ENCODE measurements at places on chromosomes 13 and 19.
A peak's percentile ranks its signal among the peaks of the same experiment; 100 is the strongest.

DNA sequence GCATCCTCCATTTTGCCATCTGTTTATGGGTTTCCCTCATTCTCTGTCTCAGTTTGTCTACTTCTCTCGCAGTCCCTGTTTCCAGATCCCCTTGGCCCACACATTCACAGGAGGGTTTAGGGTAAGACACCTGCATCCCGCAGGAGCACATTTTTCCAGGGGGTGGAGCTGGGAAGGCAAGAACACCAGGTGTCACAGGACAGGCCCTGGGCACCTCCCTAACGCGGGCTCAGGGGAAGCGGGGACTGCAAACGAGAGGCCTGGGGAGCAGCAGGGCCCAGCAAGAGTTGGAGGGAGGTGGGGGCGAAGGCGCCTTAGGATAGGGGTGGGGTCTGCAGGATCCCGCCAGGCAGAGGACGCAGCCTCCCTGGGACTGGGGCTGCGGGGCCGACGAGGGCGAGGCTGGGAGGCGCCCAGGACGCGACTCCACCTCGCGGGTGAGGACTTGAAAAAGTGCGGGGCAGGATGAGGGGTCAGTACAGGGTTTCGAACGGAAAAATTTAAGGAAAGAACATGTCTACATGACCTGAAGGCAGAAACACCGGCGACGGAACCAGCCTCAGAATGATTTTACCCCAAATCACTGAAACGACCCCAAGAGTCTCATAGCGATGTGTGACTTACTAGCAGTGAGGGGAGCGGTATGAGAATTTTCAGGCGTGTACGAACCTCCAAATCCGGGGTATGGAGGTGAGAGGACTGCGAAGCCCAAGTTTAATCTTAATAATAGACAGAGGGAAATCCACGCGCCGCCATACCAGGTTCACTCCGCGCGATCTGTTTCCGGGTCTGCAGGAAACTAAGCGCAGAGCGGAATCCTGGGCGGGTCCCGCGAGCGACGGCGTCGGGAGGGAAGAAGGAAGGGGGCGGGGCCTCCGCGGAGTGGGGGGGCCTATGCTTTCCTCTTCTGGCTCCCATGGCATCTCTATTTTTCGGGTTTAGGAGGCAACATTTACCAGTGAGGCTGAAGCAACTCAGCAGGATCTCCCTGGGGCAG, 7.1 kb upstream of the ERVV-2 start:
- DNase-seq: no peak

DNA sequence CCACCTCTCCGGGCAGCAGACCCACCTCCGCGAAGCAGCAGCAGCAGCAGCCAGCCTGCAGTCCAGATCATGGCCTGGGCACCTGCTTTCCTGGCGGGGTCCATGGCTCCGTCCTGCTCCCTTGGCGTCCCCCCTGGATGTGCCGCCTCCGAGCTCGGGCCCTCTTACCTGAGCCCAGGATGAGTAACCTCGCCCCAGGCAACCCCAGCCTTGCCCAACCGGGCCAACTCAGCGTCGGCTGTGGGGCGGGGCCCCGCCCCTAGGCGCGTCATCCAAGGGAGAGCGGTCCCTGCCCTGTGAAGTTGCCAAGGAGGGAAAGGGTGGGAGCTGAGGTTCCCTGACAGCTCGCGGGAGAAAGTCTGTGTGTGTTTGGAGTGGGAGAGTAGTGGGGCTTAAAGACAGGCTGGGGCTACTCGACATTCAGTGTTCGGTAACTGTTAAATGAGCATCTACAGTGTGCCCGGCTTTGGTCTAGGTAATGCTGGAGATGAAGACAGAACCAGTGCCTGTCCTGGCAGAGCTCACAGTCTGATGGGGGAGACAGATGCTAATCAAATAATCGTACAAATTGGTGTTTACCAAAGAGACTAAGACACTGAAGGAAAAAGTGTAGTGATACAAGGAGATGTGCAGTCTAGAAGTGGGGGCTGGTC, at the start of gene LYPD3:
Gene LYPD3, minus strand, starts transcription at position 141 of the 653 bp plus-strand sequence. Its CDS starts 37 bp downstream, at position 104.
- DNase-seq: peak; percentile 10

DNA sequence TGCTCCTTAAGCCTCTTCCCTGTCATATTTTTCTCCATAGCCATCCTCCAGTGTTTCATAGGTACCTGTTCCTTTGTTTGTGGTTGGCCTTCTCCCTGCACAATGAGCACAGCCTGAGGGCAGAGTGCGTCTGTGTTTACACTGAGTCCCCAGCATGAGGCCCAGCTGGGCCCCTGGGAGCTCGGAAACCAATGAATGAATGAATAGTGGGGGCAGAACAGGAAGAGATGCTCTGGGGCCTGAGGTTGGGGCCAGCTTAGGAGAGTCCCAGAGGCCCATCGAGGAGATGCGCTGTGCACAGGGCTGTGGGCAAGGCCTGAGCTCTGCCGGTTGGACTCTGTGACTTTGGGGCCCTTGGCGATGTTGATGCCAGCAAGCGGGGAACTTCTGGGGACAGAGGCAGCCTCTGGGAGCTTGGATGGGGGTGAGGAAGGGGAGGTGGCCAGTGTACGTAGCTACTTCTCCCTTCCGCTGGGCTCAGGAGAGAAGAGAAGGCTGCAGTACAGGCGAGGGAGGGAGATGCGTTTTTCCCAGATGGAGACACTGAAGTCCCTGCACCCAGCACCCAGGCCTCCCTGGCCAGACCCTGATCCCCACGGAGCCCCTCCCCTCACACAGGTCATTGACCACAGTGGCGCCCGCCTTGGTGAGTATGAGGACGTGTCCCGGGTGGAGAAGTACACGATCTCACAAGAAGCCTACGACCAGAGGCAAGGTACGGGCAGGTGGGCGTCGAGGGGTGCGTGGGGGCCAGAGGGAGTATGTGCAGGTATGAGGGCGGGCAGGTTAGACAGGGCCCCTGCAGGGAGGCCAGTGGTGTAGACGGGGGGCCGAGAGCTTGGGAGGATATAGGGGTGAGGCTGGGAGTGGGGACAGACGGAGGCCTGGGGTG, 5.1 kb downstream of the TBCB start:
- DNase-seq: no peak

DNA sequence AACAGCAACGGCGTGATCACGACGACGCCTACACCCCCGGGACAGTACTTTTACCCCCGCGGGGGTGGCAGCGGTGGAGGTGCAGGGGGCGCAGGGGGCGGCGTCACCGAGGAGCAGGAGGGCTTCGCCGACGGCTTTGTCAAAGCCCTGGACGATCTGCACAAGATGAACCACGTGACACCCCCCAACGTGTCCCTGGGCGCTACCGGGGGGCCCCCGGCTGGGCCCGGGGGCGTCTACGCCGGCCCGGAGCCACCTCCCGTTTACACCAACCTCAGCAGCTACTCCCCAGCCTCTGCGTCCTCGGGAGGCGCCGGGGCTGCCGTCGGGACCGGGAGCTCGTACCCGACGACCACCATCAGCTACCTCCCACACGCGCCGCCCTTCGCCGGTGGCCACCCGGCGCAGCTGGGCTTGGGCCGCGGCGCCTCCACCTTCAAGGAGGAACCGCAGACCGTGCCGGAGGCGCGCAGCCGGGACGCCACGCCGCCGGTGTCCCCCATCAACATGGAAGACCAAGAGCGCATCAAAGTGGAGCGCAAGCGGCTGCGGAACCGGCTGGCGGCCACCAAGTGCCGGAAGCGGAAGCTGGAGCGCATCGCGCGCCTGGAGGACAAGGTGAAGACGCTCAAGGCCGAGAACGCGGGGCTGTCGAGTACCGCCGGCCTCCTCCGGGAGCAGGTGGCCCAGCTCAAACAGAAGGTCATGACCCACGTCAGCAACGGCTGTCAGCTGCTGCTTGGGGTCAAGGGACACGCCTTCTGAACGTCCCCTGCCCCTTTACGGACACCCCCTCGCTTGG, 966 bp downstream of the JUNB start:
- DNase-seq: peak; percentile 74

DNA sequence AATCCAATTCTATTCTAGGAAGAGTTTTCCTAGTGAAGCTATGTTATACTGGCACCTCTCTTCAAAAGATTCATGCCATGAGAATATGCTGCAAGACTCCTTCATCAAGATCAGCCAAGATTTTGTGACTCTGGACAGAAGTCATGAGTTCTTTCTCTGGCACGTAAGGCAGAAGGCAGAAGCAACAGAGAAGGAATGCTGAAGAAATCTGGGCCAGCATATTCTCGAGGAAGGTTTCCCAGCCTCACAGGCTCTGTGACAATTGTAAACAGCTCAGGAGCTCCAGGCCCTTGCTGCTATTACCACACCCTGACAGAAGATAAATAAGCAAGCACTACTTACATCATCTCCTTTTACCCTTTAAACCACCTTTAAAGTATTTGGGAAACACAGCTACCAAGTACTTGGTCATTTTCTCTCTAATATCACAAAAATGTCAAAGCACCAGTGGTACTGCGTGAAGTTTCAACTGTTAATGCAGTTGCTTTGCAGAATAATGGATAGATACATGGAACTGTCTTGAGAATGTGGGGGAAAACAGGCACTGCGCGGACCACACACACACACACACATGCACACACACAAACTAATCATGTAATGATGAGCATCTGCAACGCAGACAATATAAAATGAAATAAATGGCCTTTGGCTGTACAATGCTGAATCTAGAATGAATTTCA, 55.4 kb downstream of the INTS6 start:
- DNase-seq: no peak

DNA sequence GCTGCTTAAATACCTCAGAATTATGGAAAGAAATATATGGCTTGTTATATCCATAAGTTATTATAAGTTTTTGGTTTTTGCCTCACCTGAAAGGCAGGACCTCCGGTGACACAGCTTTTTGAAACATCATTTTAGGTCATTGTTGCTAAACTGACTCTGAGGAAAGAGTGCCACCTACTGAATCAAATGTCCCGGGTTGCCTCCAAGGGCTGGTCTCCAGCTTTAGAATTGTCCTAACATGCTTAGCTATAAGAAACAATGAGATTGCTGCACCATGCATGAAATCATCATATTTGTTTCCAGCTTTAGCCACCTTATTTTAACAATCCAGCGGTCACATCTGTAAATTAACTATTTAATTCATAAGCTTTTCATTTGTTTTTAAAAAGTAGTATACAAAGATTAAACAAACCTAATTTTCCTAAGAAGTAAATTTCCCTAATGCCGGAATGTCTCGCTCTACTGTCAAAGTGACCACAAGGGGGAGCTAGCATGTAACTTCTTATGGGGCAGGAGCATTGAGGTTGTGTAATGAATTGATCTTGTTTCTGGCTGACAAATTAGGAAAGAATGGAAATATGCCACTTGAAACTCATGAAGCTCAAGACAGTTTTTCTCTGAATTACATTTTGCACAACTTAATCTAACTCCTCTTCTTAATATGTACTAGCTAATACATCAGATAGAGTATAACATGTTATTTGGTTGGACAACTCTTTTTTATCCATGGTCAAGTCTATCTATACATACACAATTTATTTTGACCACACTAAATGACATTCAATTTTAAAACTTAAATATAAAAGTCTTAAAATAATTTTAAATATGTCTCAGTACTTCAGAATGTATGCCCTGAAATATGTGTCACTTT, 6.7 kb upstream of the PCDH17 start:
- no peak for DNase-seq

DNA sequence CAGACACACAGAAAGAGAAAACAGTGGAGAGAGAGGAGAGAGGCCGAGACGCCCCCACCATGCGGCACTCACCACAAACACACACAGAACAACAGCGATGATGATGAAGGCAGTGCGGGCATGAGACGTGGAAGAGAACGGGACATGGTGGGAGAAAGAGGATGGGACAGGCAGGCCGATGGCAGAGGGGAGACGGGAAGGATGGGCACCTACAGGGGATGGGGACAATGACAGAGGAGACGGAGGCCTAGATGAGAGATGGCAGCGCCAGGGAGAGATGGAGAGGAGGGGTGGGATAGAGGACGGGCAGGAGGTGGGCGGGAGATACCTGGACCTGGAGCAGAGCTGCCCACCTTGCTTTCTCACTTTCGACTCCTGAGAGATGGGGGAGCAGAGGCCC, 1.1 kb upstream of the KLK14 start:
- DNase-seq: no peak

DNA sequence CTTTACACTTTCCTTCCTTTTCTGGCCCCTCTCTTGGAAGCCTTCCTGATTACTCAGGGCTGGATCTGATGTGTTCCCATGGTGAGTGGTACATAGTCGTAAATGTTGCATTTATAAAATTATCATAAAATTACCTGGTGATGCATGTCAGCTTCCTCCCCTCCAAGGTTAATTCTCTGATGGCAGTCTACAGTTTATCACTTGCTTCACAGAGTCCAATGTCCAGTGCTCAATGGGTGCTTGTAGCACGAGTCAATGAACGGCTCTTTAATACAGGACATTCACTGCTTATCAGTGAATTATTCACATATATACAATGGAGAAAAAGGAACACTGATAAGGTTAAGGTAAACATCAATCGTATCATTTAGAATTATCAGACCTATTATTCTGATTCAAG, 27.0 kb upstream of the OXGR1 start:
- no peak for DNase-seq

DNA sequence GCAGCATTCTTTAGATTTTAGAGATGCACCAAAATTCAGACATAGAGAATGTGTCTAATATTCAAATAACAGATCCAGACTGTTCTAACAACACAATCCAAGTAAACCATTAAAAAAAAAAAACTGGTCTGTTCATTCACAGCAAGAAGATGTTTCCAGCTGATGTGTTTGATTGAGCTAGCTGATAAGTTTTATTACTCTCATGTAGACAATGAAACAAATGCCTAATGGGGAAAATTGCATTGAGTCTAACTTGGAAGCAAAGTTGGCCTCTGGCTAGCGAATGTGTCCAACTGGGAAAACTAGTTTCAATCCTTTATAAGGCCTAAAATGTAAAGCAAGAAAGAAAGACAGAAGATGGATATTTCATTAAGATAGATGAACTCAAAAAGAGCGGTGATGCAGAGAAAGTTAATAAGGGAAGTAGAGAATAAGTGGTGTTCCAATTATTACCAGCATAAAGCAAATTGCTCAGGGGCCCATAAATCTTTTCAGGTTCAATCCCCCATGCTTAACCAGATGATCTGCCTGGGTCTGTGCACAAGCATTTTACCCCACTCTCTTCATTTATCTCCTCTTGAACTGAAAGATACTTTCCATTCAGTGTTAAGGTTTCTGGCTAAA, 54.2 kb downstream of the PCDH9 start:
- DNase-seq: no peak

DNA sequence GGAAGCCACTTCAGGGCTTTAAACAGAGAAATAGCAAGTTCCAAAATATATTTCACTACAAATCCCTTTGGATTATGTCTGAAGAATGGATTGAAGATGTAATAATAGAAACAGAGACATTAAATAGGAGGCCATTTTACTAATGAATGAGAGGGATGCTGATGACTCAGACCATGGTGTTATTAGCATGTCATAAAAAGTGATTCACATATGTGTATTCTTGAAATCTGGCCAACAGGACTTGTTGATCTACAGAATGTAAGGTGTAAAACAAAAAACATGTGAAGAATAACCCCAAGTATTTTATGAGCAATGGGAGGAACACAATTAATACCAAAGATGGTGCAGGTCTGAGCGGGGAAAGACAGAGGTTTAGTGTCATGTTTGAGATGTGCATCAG, 873.7 kb downstream of the SLITRK5 start:
- no peak for DNase-seq

DNA sequence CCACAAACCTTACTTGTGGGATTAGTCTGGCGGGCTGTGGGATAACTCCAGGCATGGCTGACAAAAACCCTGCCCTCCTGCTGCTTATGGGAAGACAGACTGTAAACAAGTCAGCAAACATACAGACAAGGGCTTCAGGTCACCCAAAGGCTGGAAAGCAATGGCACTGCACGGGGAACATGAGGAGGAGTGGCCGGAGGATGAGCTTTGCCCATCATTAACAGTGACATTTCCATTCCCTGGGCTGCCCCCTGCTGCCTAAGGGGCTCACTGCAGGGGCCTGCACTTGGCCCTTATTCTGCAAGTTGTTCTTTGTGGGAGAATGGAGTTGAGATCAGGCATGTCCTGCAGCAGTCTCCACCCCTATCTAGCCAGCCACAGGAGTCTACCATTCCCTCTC, 91.3 kb downstream of the UQCRFS1 start:
- no peak for DNase-seq

All from stimulated activated CD4-positive, alpha-beta T cell treated with anti-CD3 and anti-CD28 coated beads, Interleukin-4, amount 100 ng/mL, for 1 hour (primary cell).